ENCODE measurements at places on chromosomes 6 and 20.

DNA sequence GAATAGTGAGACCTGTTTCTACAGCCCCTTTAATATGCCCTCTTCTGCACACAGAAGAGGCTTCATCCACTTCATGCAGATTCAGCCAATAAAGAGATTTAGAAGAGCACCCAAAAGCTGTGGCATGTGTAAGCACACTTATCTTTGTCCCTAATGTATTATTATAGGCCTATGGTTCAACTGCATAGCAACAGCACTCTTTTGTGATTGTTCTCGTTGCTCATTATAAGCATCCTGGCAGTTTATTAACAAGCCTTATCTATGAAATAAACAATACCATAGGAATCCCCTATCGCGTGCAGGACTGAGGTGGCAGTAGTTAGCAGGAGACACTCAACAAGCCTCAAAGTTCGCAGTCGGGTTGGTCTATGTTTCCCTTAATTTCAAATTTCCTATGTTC, 138.5 kb upstream of the BEND6 start:
- DNase-seq, result no peak

DNA sequence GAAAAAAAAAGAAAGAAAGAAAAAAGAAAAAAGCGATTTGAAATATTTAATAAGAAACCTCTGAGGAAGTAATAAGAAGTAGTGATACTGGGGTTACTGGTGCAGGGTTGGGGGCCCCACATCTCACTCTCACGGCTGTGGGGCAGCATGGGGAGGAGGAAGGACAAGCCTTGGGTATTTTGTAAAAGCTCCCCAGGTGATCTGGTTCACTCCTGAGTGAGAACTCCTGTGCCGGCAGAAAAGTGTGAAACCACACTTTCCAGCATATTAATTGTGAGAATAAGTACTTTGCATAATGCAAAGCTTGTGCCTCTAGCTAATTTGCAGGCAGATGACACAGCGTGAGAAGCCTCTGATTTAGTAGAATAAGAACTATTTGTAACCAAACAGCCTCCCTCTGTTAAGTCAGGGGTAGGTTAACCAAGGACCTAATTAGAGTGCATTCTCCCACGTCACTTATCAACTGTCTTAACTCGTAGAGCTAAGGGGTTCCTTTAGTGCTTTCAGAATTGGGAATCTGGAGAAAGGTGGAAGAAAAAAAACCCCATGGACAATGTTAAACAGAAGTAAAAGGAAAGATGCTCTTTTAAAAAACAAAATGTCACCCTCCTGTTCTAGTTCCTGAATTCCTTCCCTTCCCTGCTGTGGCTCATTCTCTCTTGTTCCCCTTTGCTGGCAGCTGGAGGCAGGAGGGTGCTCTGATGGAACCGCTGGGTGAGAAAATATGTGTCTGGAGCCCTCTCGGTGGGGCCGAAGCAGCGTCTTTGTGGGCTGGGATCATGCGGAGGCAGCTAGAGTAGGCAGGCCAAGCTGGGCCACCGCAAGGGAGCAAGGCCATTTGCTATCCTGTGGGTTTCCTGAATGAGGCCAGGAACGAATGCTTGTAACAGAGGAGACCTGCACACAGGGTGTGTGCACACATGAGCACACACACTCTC, 108.7 kb downstream of the FYN start:
- no peak for DNase-seq

DNA sequence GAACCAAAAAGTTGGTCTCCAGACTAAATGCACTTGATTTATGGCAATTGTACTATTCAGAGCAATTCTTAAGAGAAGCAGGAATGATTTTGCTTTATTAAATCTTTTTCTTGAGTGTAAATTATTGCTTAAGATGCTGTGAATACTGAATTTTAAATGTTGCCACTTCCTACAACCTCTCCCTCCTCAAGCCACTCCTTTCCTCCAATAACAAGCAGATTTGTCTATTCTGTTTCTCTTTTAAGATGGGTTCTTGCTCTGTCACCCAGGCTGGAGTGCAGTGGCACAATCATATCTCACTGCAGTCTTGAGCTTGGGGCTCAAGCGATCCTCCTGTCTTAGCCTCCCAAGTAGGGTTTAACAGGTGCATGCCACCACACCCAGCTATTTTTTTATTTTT, 65.3 kb downstream of the SESN1 start:
- DNase-seq, result no peak

DNA sequence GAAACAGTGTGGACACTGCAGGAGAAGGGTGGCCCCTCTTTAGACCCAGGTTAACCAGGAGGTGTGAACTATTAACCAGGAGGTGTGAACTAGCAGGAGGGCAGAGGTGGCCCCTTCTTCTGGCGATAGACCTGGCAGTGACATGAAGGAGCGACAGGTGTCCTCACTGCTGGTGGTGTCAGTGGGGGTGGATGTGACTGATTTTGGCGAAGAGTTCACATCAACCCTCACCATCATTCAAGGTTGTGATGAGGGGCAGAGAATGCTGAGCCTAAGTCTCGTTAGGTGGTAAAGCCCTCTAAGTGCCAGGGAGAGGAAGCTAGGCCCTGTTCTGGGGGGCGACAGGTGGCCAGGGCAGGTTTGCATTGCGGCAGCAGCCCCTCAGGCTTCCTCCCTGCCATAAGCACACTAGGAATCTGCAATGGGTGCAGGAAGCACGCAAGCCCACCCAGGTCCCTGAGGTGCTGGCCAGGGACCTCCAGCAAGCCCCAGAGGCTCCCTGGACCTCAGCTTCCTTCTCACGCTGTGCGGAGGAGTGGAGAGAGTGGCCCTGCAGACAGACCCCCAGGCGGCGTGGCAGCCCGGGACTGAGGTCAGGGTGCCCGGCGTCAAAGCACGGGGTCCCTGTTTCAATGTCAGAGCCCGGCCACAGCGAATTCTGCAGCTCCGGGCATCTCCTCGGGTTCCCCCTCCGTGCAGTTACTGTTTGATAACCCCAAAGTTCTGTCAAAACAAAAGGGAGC, 13.7 kb downstream of the NPEPL1 start:
- no peak for DNase-seq

- DNase-seq, result no peak
Observed at GRCh38 chr6:106724337-106724736, 95.0 kb downstream of the QRSL1 start.

- DNase-seq, result no peak
Observed at GRCh38 chr6:28537065-28537464, 11.4 kb downstream of the GPX5 start.

- DNase-seq, result no peak
Observed at GRCh38 chr6:132401618-132402285, 477 bp upstream of the MOXD1 start.

- peak; percentile 55 for DNase-seq
Observed at GRCh38 chr6:99603421-99604165, 3.0 kb upstream of the PRDM13 start.

DNA sequence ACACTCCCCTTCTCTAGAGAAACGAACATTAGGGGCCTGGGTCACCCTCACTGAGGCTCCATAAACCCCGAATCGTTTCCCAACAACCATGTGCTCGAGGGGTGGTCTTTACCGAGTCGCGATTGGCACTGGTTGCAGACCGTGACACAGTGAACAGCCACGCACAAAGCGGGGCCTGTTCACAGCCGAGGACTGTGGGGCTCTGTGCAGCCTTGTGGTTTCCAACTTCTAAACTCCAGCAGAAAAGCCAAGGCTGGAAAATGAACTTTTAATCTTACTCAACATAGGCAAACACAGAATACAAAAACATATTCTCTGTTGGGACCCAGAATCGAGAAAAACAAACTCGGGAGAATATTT, 19.0 kb downstream of the RRBP1 start:
- DNase-seq, result no peak

GRCh38 chr20:50308513-50309279, 118.1 kb downstream of the CEBPB start:
- no peak for DNase-seq

- DNase-seq, result no peak
Observed at GRCh38 chr6:70586114-70586513, 19.4 kb downstream of the SDHAF4 start.

- no peak for DNase-seq
Observed at GRCh38 chr6:9409126-9409525, 973.8 kb upstream of the SLC35B3 start.

DNA sequence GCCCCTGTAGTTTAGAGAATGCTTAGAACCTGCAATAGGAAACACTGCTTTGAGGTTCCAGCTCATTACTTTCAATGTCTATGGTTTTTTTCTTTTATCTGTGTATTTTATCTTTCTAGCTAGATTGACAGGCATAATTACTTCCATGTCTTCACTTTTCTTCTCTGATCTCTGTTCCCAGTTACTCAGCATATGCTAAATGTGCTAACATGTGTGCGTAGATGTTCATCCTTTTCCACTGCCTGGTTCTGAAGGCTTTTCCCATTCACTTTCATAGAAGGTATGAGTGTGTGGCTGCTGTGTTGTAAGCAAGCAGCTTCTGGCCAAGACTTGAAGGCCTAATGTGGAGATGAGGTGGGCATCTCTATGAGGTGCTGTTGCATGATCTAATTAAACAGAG, 38.9 kb downstream of the FAXC start:
- DNase-seq, result no peak

DNA sequence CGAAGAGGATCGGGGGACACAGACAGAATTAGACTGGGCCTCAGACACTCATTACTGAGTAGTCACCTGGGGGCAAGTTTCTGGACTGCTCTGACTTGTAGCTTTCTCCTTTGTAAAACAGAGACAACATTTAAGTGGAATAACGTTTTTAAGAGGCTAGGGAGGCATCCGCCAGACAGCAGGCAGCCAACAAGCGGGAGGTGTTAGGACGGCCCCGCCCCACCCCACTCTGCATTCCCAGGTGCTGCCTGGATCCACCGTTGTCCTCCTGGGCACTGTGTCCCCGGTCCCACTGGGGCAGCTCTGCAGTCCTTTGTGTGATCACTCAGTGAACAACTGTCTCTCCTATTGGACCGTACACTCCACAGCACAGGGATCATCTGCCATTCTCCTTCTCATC, 113.8 kb downstream of the IRF4 start:
- DNase-seq, result no peak

DNA sequence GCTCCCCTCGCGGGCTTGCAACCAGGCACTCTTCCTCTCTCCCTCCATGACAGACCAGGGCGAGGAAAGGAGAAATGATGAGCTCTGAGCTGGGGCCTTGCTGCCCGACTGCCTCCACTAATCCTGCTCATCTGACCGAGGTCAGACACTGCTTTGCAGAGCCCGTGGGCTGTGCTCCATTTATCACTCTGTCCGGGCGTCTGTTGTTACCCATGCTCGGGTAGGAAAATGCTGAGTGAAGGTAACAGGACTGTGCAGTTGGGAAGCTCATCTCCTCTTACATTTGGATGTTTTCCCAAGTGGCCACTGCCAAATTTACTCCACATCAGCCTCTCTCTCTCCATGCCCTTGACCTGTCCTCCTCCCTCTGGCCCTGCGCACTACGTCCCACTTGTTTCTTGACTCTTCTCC, 14.6 kb downstream of the RPS6KA2 start:
- DNase-seq, result no peak

- no peak for DNase-seq
Observed at GRCh38 chr6:140478631-140479030, 1104.2 kb upstream of the CITED2 start.

DNA sequence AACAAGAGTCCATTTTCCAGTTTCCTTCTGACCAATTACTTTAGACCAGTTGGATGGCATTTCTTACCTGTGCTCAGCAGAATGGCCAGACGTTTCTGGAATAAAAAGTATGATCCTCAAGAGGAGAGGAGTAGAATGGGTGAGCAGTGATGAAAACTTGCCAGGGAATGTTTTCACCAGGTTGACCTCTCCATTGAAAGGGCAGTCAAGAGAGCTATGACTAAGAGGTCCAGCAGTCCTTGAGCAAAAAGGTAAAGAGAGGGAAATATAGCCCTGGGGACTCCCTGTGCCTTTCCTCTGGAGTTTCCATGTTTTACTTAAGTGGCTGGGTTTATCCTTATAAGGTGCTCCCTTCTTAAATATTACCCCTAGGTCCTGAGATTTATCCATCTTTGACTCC, 210.9 kb downstream of the TBX18 start:
- DNase-seq, result no peak

- DNase-seq, result no peak
Observed at GRCh38 chr20:38143646-38144554, 21.2 kb downstream of the TGM2 start.

GRCh38 chr6:132814716-132815570, 574 bp downstream of the RPS12 start:
- DNase-seq, result no peak

GRCh38 chr6:28161410-28162079, 19.9 kb downstream of the ZKSCAN8 start:
- peak; percentile 87 for DNase-seq

DNA sequence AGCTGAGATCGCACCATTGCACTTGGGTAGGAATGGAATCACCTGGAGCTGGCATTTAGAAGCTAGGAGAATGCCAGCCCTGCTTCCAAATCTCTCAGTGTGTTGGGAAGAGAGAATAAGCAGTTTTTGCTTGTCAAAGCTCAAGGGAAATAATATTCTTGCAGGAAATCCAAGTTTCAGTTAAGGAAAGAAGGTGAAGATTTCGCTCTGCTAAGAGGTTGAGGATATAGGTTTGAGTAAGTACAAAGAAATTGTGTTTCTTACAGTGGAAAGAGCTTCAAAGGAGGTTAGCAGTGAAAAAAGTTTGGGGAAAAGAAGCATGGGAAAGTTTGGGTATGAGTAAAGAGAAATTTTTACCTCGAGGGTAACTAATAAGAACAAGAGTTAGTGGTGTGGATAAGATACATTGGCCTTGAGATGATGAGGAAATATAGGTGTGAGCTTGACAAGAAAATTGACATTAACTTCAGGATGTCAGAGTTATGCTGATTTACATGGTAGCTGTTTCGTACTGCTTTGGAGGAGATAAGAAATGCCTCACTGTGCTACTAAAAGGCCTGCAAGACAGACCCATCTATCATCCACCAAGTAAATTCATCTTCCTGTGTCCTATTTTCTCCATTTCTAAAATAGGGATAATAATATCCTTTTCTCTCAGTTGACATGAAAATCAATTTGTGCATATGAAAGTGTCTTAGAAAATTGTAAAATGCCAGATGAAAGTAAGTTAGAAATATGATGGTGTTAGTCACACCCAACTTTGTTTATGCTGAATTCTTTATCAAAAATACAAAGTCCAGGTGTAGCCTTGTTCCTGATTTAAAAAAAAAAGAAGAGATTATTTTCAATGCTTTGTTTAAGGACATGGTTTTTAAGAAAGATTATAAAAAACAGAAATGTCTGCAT, 12.8 kb upstream of the HINT3 start:
- no peak for DNase-seq

GRCh38 chr6:96899019-96899418, 1.3 kb upstream of the NDUFAF4 start:
- no peak for DNase-seq

DNA sequence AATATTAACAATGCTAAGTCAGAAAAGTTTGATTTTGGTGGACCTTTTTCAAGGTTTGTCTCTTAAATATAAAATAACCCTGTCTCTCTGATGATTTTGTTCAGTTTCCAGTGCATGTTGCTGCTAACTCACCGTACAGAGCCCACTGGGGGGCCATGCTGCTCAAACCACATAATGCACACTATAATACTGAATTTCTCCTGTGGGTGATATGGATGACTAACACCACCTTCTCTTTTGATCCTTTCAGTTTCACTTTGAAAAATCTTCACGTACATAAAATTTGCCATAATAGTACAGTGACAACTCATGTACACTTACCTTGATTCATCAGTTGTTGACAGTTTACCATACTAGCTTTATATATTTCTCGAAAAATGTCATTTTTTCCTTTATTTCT, 506.6 kb upstream of the MAN1A1 start:
- DNase-seq, result peak; percentile 25

GRCh38 chr6:150910561-150910960, 45.1 kb downstream of the MTHFD1L start:
- no peak for DNase-seq

All from activated naive CD8-positive, alpha-beta T cell treated with anti-CD3 and anti-CD28 coated beads, Interleukin-2, amount 10 ng/mL, durations not matched to agents 7 days and 5 days (primary cell).